Common myeloid progenitor, CD34-positive (primary cell): ENCODE measurements at places on chromosomes 5 and 9.
A peak's percentile ranks its signal among the peaks of the same experiment; 100 is the strongest.

GRCh38 chr5:175025077-175025476 lies 300.7 kb downstream of the MSX2 start:
- no peak for DNase-seq

DNA sequence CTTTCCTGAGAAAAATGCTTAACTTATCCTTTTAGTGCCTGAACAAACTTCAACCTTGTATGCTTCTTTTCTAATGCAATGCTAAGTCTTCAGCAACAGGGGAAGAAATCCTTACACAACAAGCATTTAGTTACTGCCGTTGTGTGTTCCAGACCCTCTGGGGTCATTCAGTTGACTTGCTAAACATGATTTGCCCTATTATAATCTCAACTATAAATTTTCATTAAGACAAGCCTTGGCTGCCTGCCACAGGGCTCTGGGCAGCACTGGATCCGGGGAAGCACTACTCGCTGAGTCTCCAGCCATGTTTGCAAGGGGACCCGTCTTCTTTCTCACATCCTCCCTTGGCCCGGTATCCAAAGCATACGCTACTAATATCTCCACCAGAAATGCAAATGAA lies 58.1 kb downstream of the PTCH1 start:
- no peak for DNase-seq

DNA sequence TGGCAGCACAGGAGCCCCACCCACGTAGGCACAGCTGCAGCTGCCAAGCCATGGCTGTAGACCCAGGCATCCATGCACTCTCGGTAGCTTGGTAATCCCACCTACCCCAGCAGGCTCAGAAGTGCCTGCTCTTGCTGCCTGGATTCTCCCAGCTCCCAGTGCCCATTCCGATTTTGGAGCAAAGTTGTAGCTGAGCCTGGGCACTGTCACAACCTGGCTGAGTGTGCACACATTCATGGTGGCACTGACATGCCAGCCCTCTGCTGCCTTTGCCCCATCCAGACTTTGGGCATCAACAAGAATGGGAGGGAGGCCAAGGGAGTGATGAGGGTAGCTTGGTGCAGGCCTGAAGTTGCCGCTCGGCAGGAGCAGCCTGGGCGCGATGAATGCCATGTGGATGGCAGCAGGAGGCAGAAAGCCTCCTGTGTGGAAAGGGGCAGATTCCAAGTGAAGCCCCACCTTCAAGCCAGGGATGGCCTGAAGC lies 936.6 kb upstream of the PTPRD start:
- DNase-seq = no peak

GRCh38 chr9:136590821-136591752 lies 45.2 kb upstream of the NOTCH1 start:
- DNase-seq = peak; percentile 58
